Activated CD4-positive, alpha-beta T cell treated with anti-CD3 and anti-CD28 coated beads, Interleukin-2, amount 50 U/mL, for 16 hours (primary cell): ENCODE measurements at places on chromosomes 2 and 18.

- DNase-seq, result peak; percentile 2
These were observed 214.1 kb upstream of the COPS8 start for GRCh38 chr2:236871500-236872001.

DNA sequence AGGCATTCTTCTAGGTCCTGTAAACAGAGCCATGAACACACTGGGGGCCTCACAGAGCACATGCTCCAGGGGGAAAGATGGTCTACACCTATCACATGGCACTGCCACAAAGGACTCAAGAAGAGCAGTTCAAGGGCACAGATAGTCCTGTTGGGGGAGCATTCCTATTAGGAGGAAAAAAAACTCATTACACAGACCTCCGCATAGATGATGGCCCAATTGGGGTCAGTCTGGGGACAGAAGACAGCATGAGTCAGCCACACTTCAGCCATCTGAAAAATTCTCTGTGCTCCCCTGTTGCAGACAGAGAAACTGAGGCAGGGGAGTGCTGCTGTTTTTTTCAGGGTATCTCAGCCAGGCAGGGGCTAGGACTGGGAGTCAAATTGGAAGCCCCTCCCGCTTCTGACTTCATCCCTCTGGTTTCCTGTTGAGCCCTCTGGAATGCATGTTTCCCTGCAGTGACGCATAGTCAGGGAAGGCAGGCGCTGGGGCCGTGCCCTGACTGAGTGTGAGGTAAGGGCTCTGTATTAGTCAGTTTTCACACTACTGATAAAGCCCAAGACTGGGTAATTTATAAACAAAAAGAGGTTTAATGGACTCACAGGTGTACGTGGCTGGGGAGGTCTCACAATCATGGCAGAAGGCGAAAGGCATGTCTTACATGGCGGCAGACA lies 67.9 kb downstream of the RHOB start:
- no peak for DNase-seq

- DNase-seq, result no peak
These were observed 945 bp upstream of the ASXL2 start for GRCh38 chr2:25879133-25879730.

GRCh38 chr2:188811522-188811921 lies 162.7 kb upstream of the COL3A1 start:
- DNase-seq, result no peak

GRCh38 chr2:165114346-165114939 lies 89.4 kb downstream of the SCN3A start:
- no peak for DNase-seq

- no peak for DNase-seq
These were observed 41.9 kb upstream of the PTMA start for GRCh38 chr2:231666171-231667095.

DNA sequence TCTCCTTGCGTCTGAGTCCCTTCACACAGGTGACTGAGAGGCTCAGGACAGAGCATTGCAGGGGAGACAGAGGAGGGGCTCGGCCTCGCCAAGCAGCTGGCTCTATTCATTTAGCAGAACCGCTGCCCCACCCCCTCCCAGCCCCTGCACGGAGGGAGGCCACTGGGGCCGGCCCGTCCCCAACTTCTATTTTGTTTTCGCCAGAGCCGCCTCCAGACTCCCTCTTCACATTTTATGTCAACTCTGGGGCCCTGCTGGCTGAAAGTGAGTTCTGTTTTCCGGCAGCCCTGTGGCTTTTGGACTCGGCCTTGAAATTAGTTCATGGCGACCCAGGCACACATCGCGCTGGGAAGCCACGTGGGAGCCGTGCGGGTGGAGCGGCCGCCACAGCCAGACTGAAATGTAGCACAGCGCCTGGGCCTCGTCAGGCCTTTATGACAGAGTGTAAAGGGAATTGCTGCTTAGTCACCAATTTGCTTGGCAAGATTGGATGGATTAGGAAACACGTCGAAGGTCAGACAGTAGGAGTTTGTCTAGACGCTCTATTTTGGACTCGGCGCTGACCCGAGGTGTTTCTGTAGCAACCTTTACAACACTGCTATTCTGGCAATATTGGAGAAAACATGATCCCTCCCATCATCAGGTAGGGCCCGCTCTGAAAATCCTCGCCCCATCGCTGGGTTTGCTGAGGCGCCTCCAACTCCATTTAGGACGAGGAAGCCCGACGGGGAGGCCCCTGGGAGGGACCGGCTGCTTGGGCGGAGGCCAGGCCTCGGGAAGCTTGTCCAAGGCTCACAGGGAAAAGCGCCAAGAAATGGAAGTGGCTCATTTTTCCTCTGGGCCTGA lies 90.7 kb upstream of the CTDP1 start:
- no peak for DNase-seq

GRCh38 chr2:239152916-239153305 lies 247.9 kb downstream of the HDAC4 start:
- DNase-seq, result no peak

GRCh38 chr2:237772513-237772912 lies 26.1 kb upstream of the RBM44 start:
- no peak for DNase-seq

DNA sequence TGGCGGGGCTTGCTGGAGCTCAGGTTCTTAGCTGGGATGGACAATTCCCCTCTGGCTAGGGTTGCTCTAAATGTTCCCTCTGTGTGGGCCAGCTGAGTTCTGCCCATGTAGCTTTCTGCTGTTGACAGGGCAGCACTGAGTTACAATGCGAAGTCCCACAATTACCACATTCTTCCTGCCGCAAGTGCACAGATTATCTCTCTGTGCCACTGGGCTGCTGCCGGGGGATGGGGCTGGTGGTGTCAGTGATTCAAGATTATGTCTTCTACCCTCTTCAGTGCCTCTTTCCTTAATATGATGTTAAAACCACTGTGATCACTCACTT lies 708.1 kb downstream of the SLC4A3 start:
- DNase-seq, result no peak

GRCh38 chr2:11396467-11397445 lies 52.3 kb upstream of the ROCK2 start:
- DNase-seq, result no peak

- DNase-seq, result peak; percentile 41
These were observed 188.8 kb downstream of the ZEB2 start for GRCh38 chr2:144330951-144331673.

- DNase-seq, result no peak
These were observed 66.5 kb upstream of the TGIF1 start for GRCh38 chr18:3383381-3383915.

DNA sequence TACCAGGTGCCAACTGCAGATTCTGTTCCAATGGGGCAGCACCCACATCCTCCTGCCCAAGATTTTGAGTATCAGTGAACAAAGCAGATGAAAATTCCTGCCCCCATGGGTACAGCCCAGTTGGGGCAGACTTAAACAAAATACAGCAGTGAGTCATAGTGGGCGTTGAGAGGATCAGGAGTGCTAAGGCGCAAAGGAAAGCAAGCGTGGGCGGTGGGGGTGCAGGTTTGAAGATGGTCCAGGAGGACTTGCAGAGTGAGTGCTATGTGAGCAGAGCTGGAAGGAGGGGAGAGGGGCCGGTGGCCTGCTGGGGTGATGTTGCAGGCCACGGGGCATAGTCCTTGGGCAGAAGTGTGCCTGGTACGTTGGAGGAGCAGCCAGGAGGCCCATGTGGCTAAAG lies 24.7 kb downstream of the STEAP3 start:
- DNase-seq, result no peak

GRCh38 chr2:234992196-234992595 lies 40.4 kb downstream of the SH3BP4 start:
- DNase-seq, result no peak

- no peak for DNase-seq
These were observed 137.7 kb upstream of the TWIST2 start for GRCh38 chr2:238710032-238710735.

DNA sequence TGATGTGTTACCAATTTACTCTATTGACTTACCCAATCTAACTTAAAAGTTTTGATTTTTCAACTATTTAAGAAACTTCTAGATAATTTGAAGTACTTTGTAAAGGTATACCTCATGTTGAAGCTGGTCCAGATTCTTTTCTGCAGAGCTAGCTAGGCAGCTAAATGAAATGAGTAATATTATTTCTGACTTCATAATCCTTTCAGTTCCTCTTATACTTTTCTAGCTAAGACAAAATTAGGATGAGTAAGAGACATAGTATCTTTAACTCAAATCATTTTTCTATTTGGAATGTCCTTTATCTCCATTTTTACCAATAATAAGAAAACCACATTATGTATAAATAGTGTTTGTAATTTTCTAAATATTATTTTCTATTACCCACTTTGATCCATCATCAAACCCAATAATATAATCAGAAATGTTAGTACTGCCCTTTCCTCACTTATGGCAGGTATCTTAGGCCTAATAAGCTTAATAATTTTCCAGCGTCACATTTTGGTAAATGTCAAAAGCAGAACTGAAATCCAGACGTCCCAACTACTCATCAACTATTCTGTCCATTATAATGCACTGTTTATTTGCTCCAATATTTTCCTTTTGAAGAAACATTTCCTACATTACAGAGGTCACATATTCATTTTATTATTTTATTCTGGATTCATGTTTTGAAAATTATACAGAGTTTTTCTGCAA lies 456.6 kb downstream of the THSD7B start:
- DNase-seq, result no peak

DNA sequence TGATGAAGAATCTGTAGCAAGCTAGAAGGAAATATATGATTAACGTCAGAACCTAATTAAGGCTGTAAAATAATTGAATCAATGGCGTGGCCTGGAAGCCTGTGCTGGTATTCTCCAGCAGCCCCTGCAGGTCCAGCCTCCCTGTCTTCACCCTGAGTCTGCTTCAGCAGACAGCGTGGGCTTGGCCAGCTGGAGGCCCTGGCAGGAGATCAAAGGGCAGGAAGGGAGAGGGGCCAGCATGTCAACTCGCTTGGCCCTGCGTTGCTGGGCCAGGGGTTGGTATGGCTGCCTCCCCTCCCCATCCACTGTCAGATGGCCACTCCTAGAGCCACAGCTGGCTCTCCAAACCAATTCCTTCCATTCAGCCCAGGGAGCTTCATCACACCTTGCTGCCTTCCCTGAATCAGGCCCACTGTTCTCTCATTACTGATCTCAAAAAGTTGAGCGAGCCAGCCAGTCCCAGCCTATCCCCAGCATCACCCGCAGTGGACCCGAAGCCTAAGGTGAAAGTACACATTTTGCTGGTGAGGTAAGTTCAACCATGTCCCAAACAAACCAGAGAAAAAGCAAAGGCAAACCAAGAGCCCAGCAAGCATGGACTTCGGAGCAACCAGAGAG lies 228.4 kb upstream of the AGAP1 start:
- no peak for DNase-seq

GRCh38 chr2:105409717-105410116 lies 10.9 kb upstream of the FHL2 start:
- no peak for DNase-seq

- peak; percentile 63 for DNase-seq
These were observed at the start of gene NMUR1 for GRCh38 chr2:231530099-231531011. Gene NMUR1 (minus strand): TSS chr2:231530445. CDS start chr2:231530361, 84 bp downstream.

DNA sequence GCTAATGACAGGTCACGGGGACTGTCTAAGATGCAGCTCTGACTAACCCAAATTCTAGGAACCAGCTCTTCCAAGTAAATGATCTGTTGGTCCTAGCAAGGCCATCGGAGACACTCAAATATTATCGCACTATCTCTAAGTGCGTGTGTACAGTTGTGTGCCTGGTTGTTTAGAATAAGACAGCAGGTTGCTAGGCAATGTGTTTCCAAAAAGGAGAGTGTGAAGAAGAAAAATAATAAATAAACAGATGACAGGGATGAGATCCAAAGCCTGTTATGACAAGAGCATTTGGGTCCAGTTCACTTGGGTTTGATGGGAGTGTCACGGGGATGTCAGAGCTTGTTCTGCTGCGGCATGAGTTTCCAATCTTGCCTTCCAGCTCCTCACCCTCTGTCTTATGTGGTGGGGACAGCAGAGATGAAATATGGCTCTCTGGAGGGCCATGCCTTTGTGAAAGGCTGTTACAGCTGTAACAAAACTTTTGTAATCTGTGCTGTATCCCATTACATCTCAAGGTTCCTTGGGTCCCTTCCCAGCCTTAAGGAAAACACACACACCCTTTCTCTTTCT lies 127.5 kb upstream of the TNP1 start:
- no peak for DNase-seq

DNA sequence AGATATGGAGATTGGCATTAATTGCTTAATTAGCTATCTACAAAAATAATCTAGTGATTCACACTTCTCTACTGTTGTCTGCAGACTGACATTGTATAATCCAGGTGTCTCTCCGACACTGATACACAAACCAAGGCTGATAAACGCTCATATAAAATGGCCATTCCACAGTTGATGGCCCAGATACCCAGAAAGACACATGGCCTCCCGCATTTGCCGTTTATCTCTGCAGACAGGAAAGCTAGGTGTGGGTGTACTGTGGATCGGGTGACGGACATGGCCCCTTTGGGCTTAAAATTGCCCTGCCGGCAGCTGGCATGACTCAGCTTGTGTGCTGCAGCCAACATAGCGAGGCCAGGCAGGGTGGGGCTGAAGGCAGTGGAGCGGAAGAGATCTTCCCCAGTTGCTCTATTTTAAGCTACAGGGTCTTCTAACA lies 18.5 kb downstream of the PMAIP1 start:
- no peak for DNase-seq

GRCh38 chr2:54468673-54469072 lies 12.5 kb downstream of the SPTBN1 start:
- DNase-seq, result no peak

DNA sequence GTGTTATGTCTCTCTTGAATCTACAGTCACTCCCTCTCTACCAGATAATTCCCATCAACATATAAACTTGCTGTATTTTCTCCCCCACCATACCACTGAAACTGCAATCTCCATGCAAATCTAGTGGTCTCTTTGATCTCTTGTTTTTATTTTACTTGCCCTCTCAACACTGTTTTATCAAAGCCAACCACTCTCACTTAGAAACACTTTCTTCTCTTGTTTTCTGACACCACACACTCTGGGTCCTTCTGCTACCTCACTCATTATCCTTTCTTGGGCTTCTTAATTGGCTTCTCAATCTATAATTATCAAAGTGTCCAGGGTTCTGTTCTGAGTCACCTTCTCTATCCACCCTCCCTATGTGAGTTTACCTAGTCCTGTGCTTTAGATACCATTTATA lies 2.0 kb upstream of the MCFD2 start:
- peak; percentile 35 for DNase-seq

DNA sequence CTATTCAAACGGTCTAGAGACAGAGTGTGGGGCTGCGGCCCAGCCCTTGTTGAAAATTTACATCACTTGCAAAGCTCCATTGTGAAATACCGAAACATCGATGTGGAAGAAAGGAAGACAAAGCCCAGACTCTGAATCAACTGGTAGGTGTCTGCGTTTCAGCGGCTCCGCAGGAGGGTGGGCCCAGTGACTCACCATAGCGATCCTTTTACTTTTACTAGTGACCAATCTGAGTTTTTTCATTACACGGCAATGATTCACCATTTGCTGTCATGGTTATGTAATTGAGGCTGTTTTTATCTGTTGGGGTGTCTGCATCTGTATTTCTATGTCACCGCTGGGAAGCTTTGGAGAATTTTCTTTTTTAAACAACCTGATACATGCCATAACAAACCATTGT lies 66.6 kb upstream of the ODC1 start:
- DNase-seq, result no peak

- no peak for DNase-seq
These were observed 31.8 kb upstream of the DLX1 start for GRCh38 chr2:172053486-172053885.
